ENCODE measurements at places on chromosomes 4 and X. TPM values are rescaled to one million over a fixed set of nuclear protein-coding genes. Genes with fewer than 3 reads are reported as not detected.

DNA sequence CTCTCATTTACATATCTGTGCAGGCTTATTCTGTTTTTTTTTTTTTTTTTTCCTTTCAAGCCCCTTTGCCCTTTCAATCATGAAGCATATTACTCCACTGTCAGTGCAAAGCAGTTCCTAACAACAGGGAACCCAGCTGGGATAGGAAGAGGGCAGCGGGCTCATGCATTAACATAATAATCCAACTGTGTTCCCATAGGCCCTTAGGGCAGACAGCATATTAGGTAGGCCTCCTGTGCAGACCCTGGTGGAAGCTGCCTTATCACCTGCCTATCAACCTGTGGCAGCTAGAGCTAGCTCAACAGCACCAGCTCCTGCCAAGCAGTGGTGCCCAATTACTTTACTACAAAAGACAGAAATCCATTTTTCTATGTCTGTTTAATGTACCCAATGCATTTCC is 49.3 kb downstream of the SLC10A7 start:
- peaks cover 4% of the 10 kb centered on the region for H3K36me3 ChIP-seq
- no peak overlapping the region for H3K27ac ChIP-seq
- H3K27me3 ChIP-seq: no peaks in the 10 kb centered on the region
- H3K4me3 ChIP-seq: no peak overlapping the region

- DNase-seq: no peak
- H3K27ac ChIP-seq: no peak overlapping the region
- no peak overlapping the region for H3K4me3 ChIP-seq
- no peaks in the 10 kb centered on the region for H3K36me3 ChIP-seq
Observed at GRCh38 chr4:151626228-151626627, 134.6 kb downstream of the GATB start.

DNA sequence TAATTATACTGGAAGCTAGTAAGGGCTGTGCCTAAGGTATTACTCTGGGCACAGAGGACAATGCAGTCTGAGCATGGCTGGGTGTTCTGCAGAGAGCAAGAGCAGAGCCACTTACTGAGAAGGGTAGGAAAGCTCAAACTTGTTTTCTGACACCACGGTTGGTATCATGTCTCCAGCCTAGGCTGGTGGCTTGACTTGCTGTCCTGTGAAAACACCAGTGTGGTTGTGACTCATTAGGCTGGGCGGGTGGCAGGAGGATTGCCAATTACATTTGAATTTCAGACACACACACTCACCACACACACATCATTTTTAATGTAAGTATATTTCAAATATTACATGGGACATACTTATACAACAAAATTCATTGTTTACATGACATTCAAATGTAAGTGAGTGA is 19.7 kb upstream of the MTM1 start:
- no peak overlapping the region for H3K4me3 ChIP-seq
- no peaks in the 10 kb centered on the region for H3K36me3 ChIP-seq
- H3K27ac ChIP-seq: peak overlapping the region; percentile 12
- H3K4me1 ChIP-seq: peaks cover 20% of the 10 kb centered on the region
- DNase-seq: no peak

Gene FGF2
- 26.2 TPM for total RNA-seq

Gene MAGEA1
- not detected for total RNA-seq

DNA sequence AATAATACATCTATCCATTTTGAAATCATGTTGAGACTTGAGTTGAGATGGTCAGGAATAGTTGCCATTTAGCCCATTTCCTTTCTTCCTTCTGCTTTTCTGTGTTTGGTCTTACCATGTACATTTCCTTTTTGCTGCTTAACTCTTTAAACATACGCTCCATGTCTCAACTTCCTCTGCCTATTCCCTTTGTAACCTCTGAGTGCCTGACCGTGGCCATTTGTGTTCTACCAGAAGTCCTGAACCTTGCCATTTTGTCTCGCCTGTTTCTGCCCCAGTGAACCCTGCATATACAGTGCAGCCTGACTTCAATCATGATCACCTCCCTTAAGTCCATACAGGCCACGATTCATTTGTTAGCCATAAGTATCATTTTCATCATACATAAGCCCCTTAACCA is 169.0 kb downstream of the RAPGEF2 start:
- peaks cover 49% of the 10 kb centered on the region for H3K4me1 ChIP-seq
- H3K27ac ChIP-seq: peak overlapping the region; percentile 46
- H3K36me3 ChIP-seq: no peaks in the 10 kb centered on the region
- no peak for DNase-seq
- H3K27me3 ChIP-seq: no peaks in the 10 kb centered on the region

DNA sequence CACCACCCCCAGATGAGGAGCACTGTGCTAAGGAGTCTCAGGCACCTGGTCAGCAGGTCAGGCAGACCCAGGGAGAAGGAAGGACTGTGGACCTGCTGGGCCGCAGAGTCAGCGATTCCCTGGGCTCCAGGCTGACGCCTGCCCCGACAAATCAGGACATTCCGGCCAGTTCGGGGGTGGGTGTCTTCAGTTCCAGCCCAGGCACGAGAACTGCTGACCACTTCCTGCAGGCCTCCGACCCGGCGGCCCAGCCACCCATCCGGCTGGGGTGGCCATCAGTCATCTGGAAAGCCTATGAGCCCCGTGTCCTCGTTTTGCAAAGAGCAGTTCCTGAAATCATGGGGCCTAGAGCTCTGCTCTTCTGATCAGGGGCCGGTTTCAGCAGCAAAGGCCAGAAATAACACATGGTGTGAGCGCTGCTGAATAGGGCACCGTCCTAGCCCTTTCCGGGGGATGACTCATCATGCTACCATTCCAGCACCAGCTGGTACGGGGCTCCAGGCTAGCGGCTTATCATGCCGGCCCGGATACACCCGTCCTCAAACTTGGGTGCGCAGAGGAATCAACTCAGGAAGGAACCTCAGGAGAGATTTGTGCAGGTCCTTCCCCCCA is 7.8 kb upstream of the SH3TC1 start:
- no peak for DNase-seq
- peaks cover 20% of the 10 kb centered on the region for H3K4me1 ChIP-seq
- peak overlapping the region; percentile 73 for H3K27ac ChIP-seq
- peaks cover 9% of the 10 kb centered on the region for H3K27me3 ChIP-seq

Gene SLC10A4
- 0.18 TPM for total RNA-seq

DNA sequence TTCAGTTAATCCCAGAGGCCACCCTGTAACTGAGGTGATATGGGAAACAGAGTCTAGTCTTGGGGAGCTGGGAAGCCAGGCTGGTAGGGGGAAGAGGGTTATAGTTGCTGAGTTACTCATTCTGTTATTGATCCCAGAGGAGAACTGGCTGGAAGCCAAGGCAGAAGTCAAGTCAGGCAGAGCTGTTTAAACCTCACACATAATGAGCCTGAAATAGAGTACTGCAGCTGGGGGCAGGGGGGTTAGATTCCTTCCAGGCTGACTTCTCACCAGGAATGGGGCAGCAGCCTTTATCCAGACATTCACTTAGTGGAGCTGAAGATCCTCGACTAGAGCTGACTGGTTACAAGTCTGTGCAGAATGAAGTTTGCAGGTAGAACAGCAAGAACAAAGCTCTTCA is 144.9 kb downstream of the C4orf33 start:
- H3K27me3 ChIP-seq: no peaks in the 10 kb centered on the region
- peaks cover 28% of the 10 kb centered on the region for H3K4me1 ChIP-seq
- no peaks in the 10 kb centered on the region for H3K36me3 ChIP-seq
- DNase-seq: no peak
- no peak overlapping the region for H3K27ac ChIP-seq

GRCh38 chr4:176671532-176671931 is 121.2 kb downstream of the VEGFC start:
- H3K36me3 ChIP-seq: no peaks in the 10 kb centered on the region
- no peaks in the 10 kb centered on the region for H3K27me3 ChIP-seq
- DNase-seq: no peak
- H3K27ac ChIP-seq: no peak overlapping the region
- no peak overlapping the region for H3K4me3 ChIP-seq

Gene TMPRSS11D
- not detected for total RNA-seq

Gene PDZD4
- total RNA-seq: 27.2 TPM

DNA sequence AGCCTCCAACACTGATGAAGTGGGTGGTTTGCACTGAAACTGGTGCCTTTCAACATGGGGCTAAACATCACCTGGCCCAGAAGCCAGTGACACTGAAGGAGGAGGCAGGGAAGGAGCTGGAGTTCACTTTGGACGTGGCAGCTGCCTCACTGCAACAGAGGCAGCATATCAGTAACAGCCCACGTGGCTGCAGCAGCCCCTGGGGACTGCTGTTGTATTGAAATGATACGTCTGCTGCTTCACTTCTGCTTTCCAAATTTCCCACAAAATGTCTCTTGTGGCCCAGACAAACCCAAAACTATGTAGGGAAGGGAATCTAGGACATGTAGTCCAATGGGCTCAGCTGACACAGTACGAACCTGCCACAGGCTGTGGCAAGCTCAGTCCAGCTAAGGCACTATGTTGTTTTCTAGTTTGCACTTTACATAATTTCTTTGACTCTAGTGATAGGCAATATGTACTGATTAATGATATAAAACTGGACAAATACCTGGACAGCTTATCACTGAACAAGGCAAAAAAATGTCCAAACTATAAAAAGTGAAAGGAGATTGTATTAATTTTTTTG is 84.7 kb upstream of the RAPGEF2 start:
- no peaks in the 10 kb centered on the region for H3K27me3 ChIP-seq
- no peak for DNase-seq
- H3K36me3 ChIP-seq: no peaks in the 10 kb centered on the region
- no peak overlapping the region for H3K27ac ChIP-seq

DNA sequence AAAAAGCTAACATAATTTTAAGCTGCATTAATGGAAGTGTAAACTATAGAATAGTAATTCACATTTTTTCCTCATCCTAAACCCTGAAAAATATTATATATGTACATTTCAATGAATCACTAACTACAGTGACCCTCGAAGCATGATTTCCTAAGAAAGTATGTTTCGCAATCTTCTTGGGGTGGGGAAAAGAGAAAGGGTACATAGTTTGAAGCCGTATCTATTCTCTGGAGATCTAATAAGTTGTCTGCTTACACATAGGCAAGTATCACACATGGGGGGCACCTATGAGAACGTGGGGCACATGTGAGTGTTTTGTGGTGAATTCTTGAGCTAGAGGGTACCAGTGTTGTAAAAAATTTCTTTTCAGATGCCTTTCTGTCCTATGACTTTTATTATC is 71.2 kb downstream of the JADE1 start:
- H3K4me1 ChIP-seq: peaks cover 4% of the 10 kb centered on the region
- H3K36me3 ChIP-seq: peaks cover 6% of the 10 kb centered on the region
- no peak overlapping the region for H3K4me3 ChIP-seq
- H3K27me3 ChIP-seq: no peaks in the 10 kb centered on the region

Gene INTS12
- total RNA-seq: 20.8 TPM

- H3K27me3 ChIP-seq: peaks cover 11% of the 10 kb centered on the region
- H3K27ac ChIP-seq: no peak overlapping the region
- no peak overlapping the region for H3K4me3 ChIP-seq
- no peaks in the 10 kb centered on the region for H3K4me1 ChIP-seq
- no peaks in the 10 kb centered on the region for H3K36me3 ChIP-seq
Observed at GRCh38 chr4:63620271-63620670, 789.0 kb downstream of the TECRL start.

Gene CNGA1
- total RNA-seq: not detected

DNA sequence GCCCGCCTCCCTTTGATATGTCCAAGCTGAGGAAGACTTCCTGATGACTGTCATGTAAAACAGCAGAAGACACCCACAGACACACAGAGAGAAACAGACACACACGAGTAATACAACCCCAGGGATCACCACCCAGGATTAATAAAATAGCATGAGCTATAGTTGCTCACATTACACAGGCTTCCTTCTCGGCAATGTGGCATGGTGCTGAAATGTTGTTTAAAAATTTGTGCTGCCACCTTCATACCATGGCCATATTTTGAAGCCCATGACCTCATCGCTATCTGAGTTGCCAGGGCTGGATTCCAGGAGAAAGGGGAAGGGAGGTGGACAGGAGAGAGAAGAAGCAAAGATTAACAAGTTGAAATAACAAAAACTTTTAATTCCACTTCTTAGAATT is 111.7 kb downstream of the SYNPO2 start:
- peak overlapping the region; percentile 52 for H3K27ac ChIP-seq
- H3K36me3 ChIP-seq: no peaks in the 10 kb centered on the region
- DNase-seq: no peak
- peaks cover 46% of the 10 kb centered on the region for H3K4me1 ChIP-seq
- H3K27me3 ChIP-seq: no peaks in the 10 kb centered on the region

- peaks cover 25% of the 10 kb centered on the region for H3K4me1 ChIP-seq
- DNase-seq: no peak
- H3K27ac ChIP-seq: peak overlapping the region; percentile 10
- no peak overlapping the region for H3K4me3 ChIP-seq
Observed at GRCh38 chrX:21985332-21985777, 44.8 kb downstream of the SMS start.

Gene TCEAL6
- total RNA-seq: not detected

Gene SPANXB1
- total RNA-seq: not detected

Gene HAND2
- not detected for total RNA-seq

DNA sequence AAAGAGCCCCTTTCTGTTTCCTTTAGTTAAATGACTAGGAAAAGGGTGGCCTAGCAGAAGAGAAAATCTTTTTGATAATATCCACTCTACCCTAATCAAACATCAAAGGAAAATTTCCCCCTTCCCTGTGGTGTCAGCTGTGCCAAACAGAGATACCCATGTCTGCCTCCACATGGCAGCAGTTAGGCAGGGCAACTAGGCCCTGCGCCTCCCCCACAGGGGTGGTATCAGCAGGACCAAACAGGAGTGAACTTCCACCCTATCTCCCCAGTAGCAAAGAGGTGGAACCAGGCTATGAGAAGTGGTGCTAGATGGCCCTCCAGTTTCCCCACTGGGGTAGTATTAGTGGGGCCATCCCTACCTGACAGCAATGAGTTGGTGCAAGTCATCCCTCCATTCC is 19.8 kb upstream of the XKRX start:
- no peaks in the 10 kb centered on the region for H3K27me3 ChIP-seq
- DNase-seq: no peak
- no peak overlapping the region for H3K27ac ChIP-seq
- no peaks in the 10 kb centered on the region for H3K36me3 ChIP-seq
- H3K4me3 ChIP-seq: no peak overlapping the region

GRCh38 chr4:185640811-185641675 is 105.7 kb upstream of the PDLIM3 start:
- H3K4me1 ChIP-seq: peaks cover 21% of the 10 kb centered on the region
- H3K36me3 ChIP-seq: peaks cover 27% of the 10 kb centered on the region
- H3K27ac ChIP-seq: no peak overlapping the region

DNA sequence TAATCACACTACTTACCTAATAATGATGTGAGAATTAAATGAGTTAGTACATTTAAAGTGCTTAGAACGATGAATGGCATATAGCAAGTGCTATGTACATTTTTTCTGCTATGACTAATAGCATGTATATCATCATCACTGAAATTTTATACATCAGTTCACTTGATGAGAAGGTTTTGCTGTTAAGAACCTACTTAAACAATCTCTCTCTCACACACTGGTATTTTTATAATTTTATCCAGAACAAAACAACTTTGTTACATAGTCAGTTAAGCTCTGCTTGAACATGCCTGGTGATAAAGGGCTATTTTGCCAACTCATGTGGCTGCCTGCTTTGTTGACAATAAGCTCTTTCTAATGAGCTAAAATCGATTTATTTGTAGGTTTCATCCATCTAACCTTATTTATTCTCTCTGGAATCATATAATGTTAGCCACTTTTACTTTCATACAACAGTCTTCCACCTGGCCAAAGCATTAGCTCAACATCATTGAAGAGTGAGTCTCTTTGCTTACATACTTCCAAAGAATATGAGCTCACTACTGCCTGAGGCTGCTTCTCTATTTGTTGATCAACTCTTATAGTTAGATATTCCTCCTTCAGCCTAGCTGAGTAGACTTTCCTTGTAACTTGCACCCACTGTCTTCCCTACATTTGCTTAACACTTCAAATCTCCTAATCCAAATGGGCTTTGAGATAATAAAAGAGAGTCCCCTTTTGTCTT is 372.7 kb upstream of the BOD1L1 start:
- H3K27me3 ChIP-seq: no peaks in the 10 kb centered on the region
- no peak for DNase-seq
- peaks cover 2% of the 10 kb centered on the region for H3K36me3 ChIP-seq
- H3K4me3 ChIP-seq: no peak overlapping the region
- H3K27ac ChIP-seq: no peak overlapping the region
- peaks cover 13% of the 10 kb centered on the region for H3K4me1 ChIP-seq

Data from chondrocyte (in vitro differentiated cells).